Breast epithelium (tissue), 4 donors: ENCODE measurements at places on chromosomes 3 and 15. TPM values are rescaled to one million over a fixed set of nuclear protein-coding genes. Genes with fewer than 3 reads are reported as not detected.

Gene ALPK3
- total RNA-seq, result 3.4 TPM

Gene NAALADL2
- total RNA-seq, result 12.0 TPM

Gene FAH
- total RNA-seq, result 50.9 TPM

Gene GUCA1C
- not detected for total RNA-seq

Gene CKMT1B
- total RNA-seq, result 5.7 TPM

Gene NTRK3
- 23.6 TPM for total RNA-seq

Gene HRG
- total RNA-seq, result not detected

Gene ARHGEF26
- 20.2 TPM for total RNA-seq

DNA sequence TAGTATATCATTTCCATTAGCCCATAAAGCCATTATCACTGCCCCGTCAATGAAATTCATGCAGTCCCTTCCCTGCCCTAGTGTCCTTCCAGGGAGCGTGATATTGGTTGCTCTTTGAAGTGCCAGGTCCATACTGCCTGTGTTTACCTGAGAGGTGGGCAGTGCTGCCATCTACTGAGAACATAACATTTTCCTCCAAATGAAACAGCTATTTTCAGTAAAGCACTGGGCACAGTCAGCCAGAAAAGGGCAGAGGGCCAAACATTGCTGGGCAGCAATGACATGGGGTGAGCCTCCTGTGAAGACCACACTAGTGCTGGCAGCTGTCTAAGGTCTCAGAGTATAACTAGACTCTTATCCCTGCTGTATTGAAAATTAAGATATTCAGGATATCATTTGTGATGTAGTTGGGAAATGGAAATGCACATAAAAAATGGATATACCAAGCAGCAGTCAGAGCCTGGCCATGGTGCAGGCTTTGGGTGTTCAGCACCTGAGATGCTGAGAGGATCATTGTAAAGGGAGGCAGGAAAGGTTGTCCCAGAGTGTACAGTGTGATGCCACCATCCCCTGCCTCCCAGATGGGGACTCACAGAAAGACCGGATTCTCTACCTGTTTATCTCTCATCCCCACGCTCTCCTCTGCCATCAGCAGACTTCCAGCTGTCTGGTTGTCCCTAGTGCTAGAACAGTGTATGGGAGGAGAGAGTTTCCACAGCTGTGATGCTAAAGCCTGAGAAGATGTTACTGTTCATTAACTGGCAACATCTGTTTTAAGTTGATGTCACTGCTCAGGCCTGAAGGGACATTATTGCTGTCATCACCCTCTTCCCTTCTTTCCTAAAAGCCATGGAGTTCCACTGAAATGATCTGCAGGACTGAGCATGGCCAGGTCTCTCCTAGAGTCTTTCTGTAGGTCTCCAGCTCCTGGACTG is 108.8 kb downstream of the ARNT2 start:
- no peak overlapping the region for H3K4me3 ChIP-seq
- no peaks in the 10 kb centered on the region for H3K4me1 ChIP-seq
- no peaks in the 10 kb centered on the region for H3K36me3 ChIP-seq
- H3K27ac ChIP-seq, result peak overlapping the region; percentile 69
- DNase-seq, result no peak

GRCh38 chr15:60479361-60480110 is 594 bp upstream of the ICE2 start:
- peak overlapping the region; percentile 66 for H3K4me3 ChIP-seq
- H3K27me3 ChIP-seq, result no peaks in the 10 kb centered on the region
- peak overlapping the region; percentile 96 for H3K27ac ChIP-seq
- H3K36me3 ChIP-seq, result no peaks in the 10 kb centered on the region
- peaks cover 16% of the 10 kb centered on the region for H3K4me1 ChIP-seq
- DNase-seq, result no peak

DNA sequence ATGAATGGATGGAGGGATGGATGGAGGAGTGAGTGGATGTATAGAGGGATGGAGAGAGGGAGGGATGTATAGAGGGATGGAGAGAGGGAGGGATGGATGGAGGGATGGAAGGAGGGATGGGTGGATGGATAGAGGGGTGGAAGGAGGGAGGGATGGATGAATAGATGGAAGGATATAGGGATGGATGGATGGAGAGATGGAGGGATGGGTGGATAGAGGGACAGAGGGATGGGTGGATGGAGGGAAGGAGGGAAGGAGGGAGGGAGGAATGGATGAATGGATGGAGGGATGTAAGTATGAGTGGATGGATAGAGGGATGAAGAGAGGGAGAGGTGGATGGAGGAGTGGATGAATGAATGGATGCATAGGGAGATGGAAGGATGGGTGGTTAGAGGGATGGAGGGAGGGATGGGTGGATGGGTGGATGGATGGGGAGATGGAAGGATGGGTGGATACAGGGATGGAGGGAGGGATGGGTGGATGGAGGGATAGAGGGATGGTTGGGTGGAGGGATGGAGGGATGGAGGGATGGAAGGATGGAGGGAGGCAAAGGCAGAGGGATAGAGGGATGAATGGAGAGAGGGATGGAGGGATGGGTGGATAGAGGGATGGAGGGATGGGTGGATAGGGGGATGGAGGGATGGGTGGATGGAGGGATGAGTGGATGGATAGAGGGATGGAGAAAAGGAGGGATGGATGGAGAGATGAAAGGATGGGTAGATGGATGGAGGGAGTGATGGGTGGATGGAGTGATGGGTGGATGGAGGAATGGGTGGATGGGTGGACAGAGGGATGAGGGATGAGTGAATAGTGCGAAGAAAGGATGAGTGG is 313.8 kb downstream of the UACA start:
- H3K4me3 ChIP-seq, result no peak overlapping the region
- H3K27me3 ChIP-seq, result no peaks in the 10 kb centered on the region
- H3K27ac ChIP-seq, result no peak overlapping the region
- no peaks in the 10 kb centered on the region for H3K36me3 ChIP-seq

DNA sequence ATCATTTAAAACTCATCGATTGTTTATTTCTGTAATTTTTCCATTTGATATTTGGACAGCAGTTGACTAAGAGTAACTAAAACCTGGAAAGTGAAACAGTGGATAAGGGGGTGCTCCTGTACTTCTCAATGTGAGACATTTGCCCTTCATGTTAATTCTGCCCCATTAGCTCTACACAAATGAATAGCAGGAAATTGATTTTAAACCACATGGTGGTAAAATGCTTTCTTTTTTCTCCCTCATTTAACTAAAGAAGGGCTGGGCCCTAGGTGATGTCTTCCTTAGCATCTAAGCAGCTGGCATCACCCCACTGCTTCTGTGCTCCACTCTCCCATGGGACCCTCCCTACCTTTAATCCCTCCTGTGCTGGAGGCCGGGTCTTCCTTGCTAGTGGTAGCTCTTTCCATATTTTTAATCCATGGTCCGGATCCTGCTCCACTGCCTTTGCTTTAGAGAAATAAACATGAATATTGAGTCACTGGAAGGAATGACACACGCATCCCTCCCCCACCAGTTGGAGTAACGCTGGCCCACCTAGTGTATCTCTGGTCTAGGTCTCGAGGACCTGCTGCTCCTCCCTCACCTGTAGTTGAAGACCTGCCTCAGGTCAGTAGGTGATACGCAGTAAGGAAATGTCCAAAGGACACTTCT is 30.2 kb upstream of the LAMP3 start:
- H3K27ac ChIP-seq, result no peak overlapping the region
- H3K36me3 ChIP-seq, result no peaks in the 10 kb centered on the region
- no peak overlapping the region for H3K4me3 ChIP-seq
- H3K27me3 ChIP-seq, result no peaks in the 10 kb centered on the region
- H3K4me1 ChIP-seq, result no peaks in the 10 kb centered on the region

GRCh38 chr15:85624291-85624801 is 170.4 kb downstream of the KLHL25 start:
- H3K36me3 ChIP-seq, result no peaks in the 10 kb centered on the region
- no peaks in the 10 kb centered on the region for H3K27me3 ChIP-seq
- DNase-seq, result no peak
- H3K27ac ChIP-seq, result peak overlapping the region; percentile 74

DNA sequence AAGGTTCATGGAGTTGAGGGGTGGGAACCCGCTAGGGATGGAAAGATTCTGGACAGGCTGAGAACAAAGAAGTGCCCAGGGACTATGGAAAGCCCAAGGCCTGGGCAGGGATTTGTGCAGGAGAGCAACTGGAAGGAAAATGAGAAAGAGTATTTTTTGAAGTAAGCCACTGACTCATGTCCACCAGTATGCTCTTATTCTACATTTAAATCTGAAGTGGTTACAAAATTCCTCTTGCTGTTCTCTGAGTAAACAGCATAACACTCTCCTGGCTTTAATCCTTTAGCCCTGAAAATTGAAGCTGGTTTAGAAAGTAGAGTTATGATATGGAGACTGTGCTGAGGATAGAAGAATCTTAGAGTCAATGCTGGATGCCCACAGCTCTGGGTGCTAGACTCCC is 165.2 kb downstream of the ISL2 start:
- H3K4me3 ChIP-seq, result no peak overlapping the region
- H3K36me3 ChIP-seq, result no peaks in the 10 kb centered on the region
- H3K4me1 ChIP-seq, result no peaks in the 10 kb centered on the region
- no peak for DNase-seq

DNA sequence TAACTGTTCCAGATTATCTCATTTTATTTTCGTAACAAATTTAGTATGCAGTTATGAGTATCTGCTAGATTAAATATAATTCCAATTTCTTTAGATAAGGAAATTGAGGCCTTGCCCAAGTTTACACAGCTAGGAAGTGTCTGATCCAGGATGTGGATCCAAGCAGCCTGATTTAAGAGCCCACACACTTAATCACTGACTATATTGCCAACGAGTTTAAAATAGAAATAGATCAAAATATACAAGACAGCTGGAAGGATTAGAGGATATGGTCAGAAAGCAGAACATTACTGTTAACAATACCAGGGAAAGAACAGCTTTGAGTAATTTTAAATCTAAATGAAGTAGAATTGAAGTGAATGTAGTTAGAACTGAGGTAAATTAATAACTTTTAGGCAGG is 215.2 kb downstream of the C3orf38 start:
- H3K27me3 ChIP-seq, result no peaks in the 10 kb centered on the region
- no peaks in the 10 kb centered on the region for H3K36me3 ChIP-seq
- no peak overlapping the region for H3K4me3 ChIP-seq
- DNase-seq, result no peak
- no peak overlapping the region for H3K27ac ChIP-seq

DNA sequence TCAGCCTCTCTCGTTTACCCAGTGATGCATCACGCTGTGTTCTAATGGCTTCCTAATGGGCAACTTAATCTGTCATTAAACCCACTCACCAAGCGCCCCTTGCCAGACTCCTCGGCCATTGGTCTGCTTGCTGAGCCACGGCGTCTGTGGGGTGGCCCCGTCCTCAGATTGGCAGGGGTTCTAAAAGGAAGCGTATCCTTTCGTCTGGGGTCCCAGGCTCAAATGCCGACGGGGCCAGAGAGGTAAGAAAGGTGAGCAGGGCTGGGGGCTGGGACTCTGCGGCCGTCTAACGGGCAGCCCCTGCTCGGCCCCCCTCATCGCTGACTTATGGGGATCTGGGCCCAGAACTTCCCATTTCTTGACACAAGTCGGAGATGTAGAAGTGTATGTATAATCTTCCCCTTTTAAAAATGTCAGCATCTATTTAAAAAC is 315.1 kb upstream of the PROK2 start:
- H3K36me3 ChIP-seq, result no peaks in the 10 kb centered on the region
- H3K27me3 ChIP-seq, result no peaks in the 10 kb centered on the region
- H3K4me3 ChIP-seq, result no peak overlapping the region
- DNase-seq, result no peak
- peaks cover 4% of the 10 kb centered on the region for H3K4me1 ChIP-seq

GRCh38 chr3:14602804-14603644 is 48.5 kb upstream of the CCDC174 start:
- peaks cover 4% of the 10 kb centered on the region for H3K27me3 ChIP-seq
- no peaks in the 10 kb centered on the region for H3K4me1 ChIP-seq
- peak overlapping the region; percentile 38 for H3K4me3 ChIP-seq

GRCh38 chr3:141305436-141305835 is 62.9 kb upstream of the ZBTB38 start:
- no peaks in the 10 kb centered on the region for H3K27me3 ChIP-seq
- H3K36me3 ChIP-seq, result no peaks in the 10 kb centered on the region
- no peak overlapping the region for H3K27ac ChIP-seq
- H3K4me3 ChIP-seq, result no peak overlapping the region

GRCh38 chr3:45003406-45003805 is 22.7 kb upstream of the CLEC3B start:
- H3K36me3 ChIP-seq, result no peaks in the 10 kb centered on the region
- DNase-seq, result no peak
- H3K27me3 ChIP-seq, result no peaks in the 10 kb centered on the region
- H3K4me3 ChIP-seq, result no peak overlapping the region
- H3K4me1 ChIP-seq, result no peaks in the 10 kb centered on the region
- H3K27ac ChIP-seq, result no peak overlapping the region

DNA sequence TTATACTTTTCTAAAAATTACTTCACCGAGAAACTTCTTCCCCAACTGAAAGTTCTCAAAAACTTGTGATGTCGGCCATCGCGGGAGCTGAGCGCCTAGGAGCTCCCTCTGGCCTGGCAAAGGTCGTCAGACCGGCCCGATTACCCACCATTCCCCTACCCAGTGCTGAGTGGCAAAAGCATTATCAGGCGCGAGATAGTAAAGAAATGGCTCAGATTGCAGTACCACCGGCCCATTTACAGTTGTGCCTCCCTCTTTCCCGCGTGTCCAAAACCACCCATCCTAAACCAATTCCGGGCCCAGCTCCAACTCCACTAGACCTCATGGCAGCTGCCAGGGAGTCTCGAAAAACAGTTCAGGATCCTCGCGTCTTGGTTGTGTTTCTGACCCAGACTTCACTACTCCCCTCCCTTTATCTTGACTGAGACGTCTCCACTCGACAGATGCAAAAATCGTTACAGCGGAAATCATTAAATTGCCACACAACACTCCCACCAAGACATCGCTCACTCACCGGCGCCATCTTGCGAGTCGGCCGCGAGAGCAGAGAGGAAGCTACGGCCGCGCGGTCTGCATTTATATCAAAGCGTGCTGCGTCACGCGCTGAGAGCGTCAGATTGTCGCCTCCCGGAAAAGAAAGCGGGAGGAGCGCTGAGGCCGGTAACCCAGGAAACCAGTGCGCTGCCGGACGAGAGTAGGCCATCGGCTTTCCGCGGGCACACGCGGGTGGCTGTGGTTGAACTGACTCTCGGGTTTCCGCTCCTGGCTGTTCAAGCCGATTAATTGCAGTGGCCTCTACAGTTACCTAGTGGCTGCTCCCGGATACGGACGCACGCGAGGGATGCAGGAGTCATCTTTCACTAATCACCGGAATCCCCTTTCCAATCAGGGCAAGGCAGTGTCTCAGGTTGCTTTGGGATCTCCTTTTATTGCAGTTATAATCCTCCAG is at the start of gene RPL22L1:
Gene RPL22L1, minus strand, starts transcription at position 551 of the 949 bp plus-strand sequence. Its CDS starts 28 bp downstream, at position 523.
- H3K27me3 ChIP-seq, result no peaks in the 10 kb centered on the region
- peak within 1 kb of the TSS; percentile 93 for H3K27ac ChIP-seq
- H3K36me3 ChIP-seq, result peaks cover 5% of the 10 kb centered on the region
- peak; percentile 89 for DNase-seq
- H3K4me1 ChIP-seq, result no peaks in the 10 kb centered on the region
- H3K4me3 ChIP-seq, result peak within 1 kb of the TSS; percentile 72

GRCh38 chr3:73350996-73351395 is 273.7 kb downstream of the PDZRN3 start:
- H3K36me3 ChIP-seq, result no peaks in the 10 kb centered on the region
- H3K4me3 ChIP-seq, result no peak overlapping the region
- DNase-seq, result no peak
- no peak overlapping the region for H3K27ac ChIP-seq
- no peaks in the 10 kb centered on the region for H3K27me3 ChIP-seq
